ENCODE measurements at places on chromosomes 1 and 21.

- DNase-seq: no peak
Observed at GRCh38 chr1:21899987-21900386, 37.1 kb downstream of the HSPG2 start.

DNA sequence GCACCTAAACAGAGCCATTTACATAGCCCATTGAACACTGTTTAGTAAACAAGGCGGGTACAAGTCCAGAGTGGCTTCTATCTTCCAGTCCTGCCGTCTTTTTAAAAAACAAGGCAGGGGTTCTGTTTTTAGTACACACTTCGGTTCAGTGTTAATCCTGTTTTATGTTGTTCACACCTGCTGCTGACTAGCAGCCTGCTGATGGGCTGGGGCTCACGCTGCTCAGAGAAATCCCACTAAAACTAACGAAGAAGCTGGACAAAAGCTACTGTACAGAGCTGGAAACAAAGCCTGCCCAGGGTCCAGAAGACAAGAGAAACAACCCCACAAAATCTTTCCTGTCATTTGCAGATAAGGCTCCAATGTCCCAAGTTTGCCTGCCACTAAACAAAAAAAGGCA, 13.2 kb downstream of the ESRRG start:
- no peak for DNase-seq

DNA sequence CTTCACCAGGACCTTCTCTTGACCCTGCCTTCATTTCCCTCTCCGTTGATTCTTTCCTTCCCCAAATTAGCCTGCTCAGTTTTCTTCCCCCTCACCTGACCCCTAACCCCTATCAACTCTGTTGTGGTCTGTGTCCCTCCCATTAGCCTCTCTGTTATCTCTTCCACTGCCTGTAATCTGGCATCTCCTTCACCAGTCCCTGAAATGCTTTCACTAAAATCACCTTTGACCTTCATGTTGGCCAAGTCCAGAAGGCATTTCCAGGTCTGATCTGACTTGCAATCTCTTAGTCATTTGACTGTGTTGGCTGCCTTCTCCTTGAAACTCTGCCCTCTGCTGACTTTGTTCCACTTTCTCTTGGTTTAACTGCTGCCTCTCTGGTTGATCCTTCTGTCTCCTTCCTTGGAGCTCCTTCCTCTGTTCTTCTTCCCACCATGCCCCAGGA, 28.2 kb downstream of the ATP8B2 start:
- no peak for DNase-seq

GRCh38 chr1:40092706-40093639, 4.1 kb downstream of the PPT1 start:
- DNase-seq: no peak

GRCh38 chr1:56572334-56573050, 6.9 kb downstream of the PLPP3 start:
- no peak for DNase-seq

GRCh38 chr1:147648933-147649332, 21.4 kb downstream of the ACP6 start:
- DNase-seq: no peak

GRCh38 chr1:232726048-232726779, 79.0 kb upstream of the MAP10 start:
- peak; percentile 49 for DNase-seq

DNA sequence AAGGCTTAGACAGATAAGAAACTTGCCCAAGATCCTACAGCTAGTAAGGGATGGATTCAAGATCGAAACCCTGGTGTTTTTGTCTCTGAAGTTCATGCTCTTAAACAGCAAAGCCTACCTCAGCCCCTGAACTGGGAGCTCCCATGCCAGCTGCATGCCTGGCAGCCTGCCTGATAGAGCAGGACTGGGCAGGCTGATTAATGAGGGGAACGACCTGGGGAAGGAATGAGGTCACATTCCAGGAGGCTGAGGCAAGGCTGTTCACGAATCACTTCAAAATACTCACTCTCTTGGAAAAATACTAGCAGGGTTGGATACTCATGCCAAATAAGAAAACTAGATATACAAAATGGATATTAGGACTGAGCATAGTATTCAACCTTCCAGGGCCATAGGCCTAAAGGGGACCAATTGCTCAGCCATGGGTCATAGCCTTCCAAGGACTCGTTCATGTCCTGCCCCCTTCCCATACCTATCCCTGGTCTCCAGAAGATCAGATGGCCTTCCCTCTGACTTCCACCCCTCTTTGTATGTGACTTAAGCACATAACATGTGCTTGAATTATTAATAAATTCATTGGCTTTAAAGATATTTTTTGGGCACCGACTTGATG, 15.6 kb upstream of the TACSTD2 start:
- no peak for DNase-seq

- DNase-seq: no peak
Observed at GRCh38 chr21:34907461-34908418, 141.4 kb downstream of the RUNX1 start.

DNA sequence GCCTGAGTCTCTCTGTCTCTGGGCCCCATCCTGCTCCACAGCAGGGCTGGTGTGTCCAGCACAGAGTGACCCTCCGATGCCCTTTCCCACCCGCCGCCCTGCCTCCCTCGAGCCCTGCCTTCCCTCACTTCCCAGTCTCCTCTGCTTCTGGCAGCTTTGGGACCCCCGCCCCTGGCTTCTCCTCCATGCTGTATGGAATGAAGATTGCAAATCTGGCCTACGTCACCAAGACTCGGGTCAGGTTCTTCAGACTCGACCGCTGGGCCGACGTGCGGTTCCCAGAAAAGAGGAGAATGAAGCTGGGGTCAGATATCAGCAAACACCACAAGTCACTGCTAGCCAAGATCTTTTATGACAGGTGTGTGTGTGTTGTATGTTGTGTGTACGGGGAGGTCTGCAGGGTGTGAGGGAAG, 14.3 kb downstream of the MOV10 start:
- no peak for DNase-seq

- DNase-seq: peak; percentile 15
Observed at GRCh38 chr1:85628791-85629531, 48.4 kb downstream of the CCN1 start.

GRCh38 chr1:17352419-17352909, 19.5 kb upstream of the PADI6 start:
- no peak for DNase-seq

DNA sequence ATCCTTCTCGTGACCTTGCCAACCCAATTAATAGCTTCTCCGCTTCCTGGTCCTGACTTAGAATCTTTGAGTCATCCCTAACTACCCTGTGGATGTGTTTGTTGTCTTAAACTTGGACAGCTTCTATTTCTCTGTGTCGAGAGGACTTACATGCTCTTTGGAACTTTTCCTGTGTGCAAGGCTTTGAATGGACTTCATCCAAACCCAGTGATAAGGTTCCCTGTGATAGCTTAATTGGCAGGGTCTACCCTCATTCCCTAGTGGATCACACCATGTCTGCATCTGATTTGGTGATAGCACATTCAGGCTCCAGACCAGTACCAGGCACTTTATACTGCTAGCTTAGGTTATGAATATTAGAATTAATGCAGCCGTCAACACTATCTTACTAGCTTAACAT, 378.2 kb upstream of the KAZN start:
- DNase-seq: no peak

- no peak for DNase-seq
Observed at GRCh38 chr1:183339556-183340167, 78.5 kb downstream of the NMNAT2 start.

DNA sequence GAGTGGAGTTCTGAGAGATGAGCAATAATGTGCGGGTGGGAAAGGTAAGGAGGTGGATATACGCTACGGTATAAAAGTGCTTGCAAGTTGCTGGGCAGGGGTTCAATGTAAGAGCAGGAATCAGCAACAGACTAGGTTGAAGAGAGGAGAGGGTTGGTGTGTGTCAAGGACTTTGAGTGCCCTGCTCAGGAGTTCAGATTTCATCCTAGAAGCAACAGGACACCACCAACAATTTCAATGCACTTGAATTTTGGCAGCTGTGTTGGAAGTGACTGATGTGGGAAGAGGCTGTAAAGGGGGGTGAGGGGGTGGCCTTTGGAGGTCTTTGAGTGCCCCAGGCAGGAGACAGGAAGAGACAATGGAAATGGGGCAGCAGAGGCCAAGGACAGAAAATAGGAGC, 57.3 kb downstream of the RHOU start:
- DNase-seq: no peak

DNA sequence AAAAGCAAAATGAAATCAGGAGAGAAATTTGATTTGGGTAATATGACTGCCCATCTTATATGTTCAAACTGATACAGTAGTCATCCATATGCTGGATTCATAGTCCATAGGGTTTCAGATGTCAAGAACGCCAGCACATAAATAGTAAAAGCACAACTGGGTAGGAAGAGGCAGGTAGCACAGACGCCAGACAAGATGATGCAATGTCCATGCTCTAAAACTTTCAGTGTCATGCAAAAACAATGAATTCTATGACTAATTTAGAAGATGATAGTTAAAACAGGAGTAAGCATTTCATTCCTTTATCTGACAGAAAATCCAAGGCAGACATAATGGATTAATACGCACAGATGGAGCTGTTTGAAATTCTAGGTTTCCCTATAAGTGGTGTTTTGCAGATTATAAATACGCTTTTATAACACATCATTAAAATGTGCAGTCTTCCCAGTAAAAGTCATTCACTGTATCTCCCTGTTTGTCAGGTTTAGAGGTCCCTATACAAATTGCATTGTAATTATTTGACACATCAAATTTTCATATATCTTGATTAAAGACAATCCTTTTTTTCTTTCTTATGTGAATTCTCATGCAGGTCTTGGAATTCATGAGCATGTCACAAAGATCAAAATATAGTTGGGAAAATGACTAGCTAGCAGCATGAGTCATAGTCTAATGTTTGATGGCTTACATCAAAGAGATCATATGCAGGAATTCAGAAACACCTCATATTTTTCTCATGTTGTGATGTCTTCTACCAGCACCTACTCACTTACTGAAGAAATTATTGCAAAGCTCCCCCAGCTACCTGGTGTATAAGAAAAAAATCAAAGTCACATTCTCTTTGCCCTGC, 139.9 kb downstream of the DSCAM start:
- DNase-seq: no peak

- DNase-seq: no peak
Observed at GRCh38 chr1:58409890-58410289, 136.6 kb downstream of the OMA1 start.

GRCh38 chr1:33874636-33875035, 10.8 kb downstream of the HMGB4 start:
- DNase-seq: no peak
